ENCODE measurements at places on chromosomes 2 and 18.

GRCh38 chr2:218822622-218823021 is 9.0 kb downstream of the PRKAG3 start:
- DNase-seq = no peak

- no peak for DNase-seq
Measured at GRCh38 chr18:49690312-49690711, 123.0 kb downstream of the ACAA2 start.

DNA sequence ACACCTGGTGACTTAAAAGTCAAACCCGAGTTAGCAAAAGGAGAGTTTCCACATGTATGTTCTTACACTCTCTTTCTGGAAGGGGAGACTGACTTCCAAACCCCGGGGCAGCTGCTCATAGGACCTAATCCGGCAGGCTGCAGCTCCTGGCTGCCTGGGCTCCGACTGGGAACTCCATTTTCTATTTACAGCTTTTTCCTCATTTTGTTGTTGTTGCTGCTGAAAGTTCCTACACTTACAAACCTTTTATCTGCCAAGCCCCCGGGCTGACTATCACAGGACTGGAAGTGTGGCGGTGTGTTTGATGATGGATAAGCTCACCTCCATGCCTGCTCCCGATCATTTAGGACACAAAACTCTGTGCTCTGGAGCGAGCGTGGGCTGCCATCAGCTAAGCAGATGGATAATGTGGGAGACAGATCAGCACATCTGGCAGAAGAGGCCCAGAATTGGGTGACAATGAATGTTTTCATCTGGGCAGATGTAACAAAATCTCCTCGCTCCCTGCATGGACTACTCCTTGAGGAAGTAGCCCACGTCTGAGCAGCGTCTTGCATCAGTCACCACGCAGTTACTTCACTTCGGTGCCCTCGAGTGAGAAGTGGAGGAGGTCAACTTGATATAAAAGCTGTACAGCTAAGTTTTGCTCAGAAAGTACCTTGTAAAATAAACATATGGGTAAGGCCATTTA is 114.4 kb upstream of the COPS8 start:
- DNase-seq = no peak

DNA sequence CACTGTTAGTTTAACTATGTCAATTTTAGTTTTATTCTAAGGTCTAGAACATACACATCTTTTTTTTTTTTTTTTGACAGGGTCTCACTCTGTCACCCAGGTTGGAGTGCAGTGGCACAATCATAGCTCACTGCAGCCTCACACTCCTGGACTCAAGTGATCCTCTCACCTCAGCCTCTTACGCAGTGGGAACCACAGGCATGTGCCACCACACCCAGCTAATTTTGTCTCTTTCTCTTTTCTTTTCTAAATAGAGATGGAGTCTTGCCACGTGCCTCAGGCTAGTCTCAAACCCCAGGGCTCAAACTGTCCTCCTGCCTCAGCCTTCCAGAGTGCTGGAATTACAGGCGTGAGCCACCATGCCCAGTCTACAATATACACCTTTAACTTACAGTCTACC is 69.5 kb upstream of the CHRNA1 start:
- no peak for DNase-seq

DNA sequence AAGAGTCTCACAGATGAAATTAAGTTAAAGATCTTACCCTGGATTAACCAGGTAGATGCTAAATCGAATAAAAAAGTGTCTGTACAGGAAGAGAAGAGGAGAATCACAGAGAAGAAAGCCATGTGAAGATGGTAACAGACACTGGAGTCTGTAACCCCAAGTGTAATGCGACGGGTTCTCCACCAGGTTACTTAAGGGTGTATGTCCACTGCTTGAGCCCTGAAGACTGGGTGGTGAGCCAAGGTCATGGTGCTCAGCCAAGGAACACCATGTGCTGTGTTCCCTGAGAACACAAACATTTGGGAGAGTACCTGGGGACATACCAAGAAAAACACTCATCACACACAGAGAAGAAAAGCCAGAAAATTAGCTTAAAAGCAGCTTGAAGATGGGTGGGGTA is 8.2 kb upstream of the ACADL start:
- DNase-seq = no peak

DNA sequence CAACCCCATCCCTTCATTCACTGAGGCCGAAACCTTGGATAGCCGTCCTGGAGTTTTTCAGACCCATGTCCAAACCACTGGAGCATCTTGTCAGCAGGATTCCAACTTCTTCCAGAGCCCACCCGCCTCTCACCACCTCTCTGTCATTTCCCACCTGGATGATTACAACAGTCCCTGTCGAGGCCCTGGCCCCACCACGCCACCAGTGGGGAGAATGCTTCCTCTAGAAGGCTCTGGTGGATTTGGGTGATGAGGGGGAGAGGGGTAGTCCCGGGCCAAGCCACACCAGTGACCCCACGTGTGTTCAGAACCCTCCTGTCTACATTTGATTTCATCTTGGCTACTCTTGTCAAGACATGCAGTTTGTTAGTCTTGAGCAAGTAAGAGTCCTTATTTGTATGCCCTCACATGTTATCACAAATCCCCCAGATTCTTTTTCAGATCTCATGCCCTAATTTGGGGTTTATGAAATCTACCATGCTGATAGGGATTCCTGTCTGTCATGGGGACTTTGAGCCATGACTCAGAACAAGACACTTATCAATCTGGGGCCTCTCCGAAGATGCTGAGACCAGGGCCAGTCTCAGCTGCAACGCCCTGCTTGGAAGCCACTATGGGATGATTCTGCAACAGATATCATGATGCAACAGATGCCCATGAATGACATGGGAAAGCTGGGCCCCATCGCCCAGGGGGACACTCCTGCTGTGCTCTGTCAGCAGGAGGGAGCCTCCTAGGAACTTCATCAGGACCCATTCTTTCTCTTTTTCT is 186.1 kb downstream of the ZFP36L2 start:
- no peak for DNase-seq

DNA sequence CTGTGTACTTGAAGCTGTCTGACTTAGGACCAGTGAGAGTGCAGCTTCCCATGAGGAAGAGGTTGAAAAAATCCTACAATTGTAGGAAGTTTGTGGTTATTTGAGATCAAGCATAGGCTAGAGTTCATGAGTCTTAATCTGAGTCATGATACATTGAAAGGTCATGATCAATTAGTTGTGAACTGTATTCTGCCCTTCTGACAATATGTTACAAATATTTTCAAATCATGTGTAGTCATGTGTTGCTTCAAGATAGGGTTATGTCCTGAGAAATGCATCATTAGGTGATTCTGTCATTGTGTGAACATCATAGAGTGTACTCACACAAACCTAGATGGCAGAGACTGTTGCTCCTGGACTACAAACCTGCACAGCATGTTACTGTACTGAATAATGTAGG is 68.4 kb upstream of the MFF start:
- no peak for DNase-seq

DNA sequence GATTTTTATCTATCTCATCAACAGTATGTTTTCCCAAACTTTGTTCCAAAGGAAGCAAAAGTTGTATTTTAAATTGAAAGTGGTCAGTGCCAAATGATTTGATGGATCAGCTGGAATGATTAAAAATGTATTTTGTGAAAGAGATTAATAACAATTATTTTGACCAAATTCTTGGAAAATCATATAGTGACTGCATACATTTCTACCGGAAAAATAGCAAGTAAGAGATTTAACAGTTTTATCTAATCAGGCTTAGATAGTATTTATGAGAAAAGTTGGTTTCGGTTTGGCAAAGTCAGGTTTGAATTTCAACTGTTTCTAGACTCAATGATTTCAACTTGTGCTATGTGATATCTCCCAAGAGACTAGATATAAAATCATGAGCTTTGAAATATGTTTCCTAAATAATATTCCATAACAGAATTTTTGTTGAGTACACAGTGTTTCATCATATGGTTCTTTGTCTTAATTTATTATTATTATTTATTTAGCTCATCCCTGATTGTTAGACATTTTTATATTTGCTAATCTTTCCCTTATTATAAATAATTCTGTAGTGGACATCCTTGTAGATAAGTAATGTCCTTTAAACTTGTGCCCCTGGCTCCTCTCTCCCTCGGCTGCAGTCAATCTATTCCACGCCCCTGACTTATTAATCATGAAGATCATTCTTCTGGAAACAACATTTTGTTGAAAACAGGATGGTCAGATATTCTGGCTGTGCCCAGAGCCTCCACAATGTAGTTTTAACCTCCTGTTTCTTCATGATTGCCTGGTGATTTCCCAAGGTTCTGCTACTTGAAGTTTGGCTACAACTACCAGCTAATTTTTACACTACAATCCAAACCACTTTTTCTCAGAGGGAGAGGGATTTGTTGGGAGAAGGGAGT is 520.7 kb upstream of the TCF4 start:
- no peak for DNase-seq

DNA sequence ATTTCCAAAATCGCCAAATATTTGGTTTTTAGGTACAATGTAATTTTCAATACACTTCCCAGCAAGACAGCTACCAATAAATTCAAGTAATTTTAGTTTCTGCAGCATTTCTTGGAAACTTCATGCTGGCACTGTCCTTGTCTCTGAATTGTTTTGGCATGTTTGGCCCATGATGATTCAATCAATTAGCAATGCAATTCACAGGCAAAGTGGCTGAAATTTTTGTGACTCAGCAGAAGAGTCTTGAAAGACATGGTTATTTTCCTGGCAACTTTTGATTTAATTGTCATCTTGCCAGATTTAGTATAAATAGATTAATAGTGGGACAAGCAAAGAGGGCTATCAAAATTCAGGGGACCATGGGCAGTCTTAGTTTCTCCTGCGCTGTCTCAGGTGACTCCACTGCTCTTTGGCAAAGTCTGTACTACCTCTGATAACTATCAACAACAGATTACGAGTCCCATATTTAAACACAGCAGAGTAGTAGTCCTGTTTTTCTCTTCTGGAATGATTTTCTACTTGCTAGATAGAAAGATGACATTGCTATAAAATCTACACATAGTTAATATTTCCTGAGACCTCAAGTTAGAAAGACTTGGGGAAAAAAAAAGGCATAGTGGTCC is 88.9 kb upstream of the CYP26B1 start:
- DNase-seq = no peak

All from stimulated activated CD4-positive, alpha-beta T cell treated with anti-CD3 and anti-CD28 coated beads, Interleukin-4, amount 100 ng/mL, for 1 hour (primary cell).